Chondrocyte (in vitro differentiated cells): ENCODE measurements at places on chromosomes 11 and 22. TPM values are rescaled to one million over a fixed set of nuclear protein-coding genes. Genes with fewer than 3 reads are reported as not detected.

The HORMAD2 gene
- total RNA-seq = not detected in 3 replicates

The CELSR1 gene
- 27.9 to 42.7 TPM (median 29.8 TPM) in 3 replicates for total RNA-seq

The OR52I2 gene
- not detected in 3 replicates for total RNA-seq

The FZD4 gene
- total RNA-seq = 6.5 to 11.9 TPM (median 6.6 TPM) in 3 replicates

The SORL1 gene
- 0.85 to 0.92 TPM (median 0.87 TPM) in 3 replicates for total RNA-seq

The MRGPRX3 gene
- not detected in 3 replicates for total RNA-seq

The CNTN5 gene
- not detected in 3 replicates for total RNA-seq

The CHRNA10 gene
- 0.75 to 1.2 TPM (median 0.79 TPM) in 3 replicates for total RNA-seq

The APOA4 gene
- total RNA-seq = not detected in 3 replicates

The SHISAL1 gene
- total RNA-seq = 7.5 to 20.9 TPM (median 8.3 TPM) in 3 replicates

The PHETA2 gene
- 1.4 to 2.2 TPM in 2 of 3 replicates, not detected in the other for total RNA-seq

The GALR3 gene
- 0.37 to 0.41 TPM in 2 of 3 replicates, not detected in the other for total RNA-seq
